CD4-positive, alpha-beta T cell (primary cell): ENCODE measurements at places on chromosomes 12 and 14.

GRCh38 chr12:63163541-63163940 is 12.5 kb upstream of the AVPR1A start:
- no peak for DNase-seq

DNA sequence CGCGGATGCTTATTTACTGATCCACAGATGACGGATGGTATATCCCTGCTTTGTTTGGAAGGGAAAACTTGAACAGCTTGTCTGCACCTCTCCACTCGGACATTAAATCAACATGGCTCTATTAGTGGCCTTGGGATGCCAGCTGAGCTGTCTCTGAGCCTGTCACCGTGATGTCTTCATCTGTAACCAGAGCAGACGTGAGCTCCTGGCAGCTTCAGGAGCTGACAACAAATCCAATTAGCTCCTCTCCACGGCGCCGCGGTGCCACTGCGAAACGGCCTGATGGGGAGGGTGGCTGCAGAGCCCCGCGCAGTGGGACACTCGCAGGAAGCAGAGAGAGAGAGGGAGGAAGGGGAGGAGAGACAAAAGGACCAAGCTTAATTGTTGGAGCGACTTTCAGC is 112.3 kb downstream of the PAPOLA start:
- DNase-seq, result no peak

DNA sequence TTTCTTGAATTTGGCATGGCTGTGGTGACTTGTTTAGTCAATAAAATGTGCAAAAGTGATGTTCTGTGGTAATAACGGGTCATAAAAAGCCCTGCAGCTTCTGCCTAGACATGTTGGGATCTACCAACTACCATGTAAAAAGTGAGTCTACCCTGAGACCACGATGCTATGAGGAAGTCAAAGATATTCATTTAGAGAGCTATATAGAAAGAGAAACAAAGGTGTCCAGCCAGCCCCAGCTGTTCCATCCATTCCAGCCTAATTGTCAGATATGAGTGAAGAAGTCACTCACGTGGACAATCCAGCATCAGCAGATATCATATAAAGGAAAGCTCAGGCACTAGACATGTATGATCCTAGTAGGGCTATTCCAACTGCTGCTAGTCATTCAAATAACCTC is 117.2 kb upstream of the SSTR1 start:
- no peak for DNase-seq

- no peak for DNase-seq
Measured at GRCh38 chr12:754473-754820, 2.1 kb downstream of the WNK1 start.

GRCh38 chr12:101823891-101824290 is 6.9 kb downstream of the GNPTAB start:
- DNase-seq, result peak; percentile 51

- no peak for DNase-seq
Measured at GRCh38 chr12:98724384-98725155, 79.5 kb downstream of the APAF1 start.
